ENCODE measurements at places on chromosomes 2 and 18. TPM values are rescaled to one million over a fixed set of nuclear protein-coding genes. Genes with fewer than 3 reads are reported as not detected.

The MPP4 gene
- total RNA-seq: not detected

The RFX8 gene
- total RNA-seq: not detected

The EEF1B2 gene
- total RNA-seq: 243 TPM

The SATB2 gene
- total RNA-seq: 0.92 TPM

DNA sequence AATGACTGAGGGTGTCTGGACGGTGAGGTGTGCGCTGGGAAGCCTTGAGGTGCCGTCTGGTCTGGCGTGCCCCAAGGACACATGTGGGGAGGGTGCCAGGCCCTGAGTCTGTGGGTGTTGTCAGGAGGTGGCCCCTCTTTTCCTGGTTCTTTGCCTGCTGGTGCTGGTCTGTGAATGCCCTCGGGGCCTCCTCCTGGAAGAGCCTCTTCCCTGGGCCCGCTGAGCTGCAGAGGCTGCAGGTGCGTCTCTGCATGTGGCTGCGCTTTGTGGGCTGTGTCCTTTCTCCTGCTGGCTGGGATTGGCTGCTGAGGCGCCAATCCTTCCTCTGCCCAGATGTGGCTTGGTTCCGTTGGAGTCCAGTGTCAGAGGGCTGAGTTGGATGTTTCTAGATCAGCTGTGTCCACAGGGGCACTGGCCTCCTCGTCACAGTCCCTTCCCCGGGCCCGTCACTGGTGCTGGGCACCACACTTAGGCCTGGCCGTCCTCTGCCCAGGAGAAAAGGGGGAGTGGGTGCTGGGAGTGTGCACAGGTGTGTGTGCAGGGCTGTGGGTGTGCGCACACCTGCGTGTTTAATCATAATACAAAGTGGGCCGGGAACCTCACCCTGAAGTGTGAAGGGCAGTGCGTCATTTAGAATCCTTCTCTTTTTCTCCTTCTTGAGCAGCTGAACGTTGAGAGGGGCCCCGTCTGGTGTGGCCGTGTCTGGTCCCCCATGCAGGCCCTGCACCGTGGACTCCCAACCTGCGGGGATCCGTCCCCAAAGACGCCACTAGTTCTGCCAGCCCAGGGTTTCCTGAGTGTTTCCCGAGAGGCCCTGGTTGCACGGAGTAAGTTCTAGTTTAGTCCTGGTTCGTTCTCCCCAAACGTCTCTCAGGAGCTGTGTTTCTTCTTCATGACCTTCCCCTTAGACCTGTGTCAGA is 35.5 kb downstream of the RTP5 start:
- peaks cover 18% of the 10 kb centered on the region for H3K4me1 ChIP-seq
- H3K4me3 ChIP-seq: no peak overlapping the region
- H3K27me3 ChIP-seq: no peaks in the 10 kb centered on the region
- no peak overlapping the region for H3K27ac ChIP-seq
- no peaks in the 10 kb centered on the region for H3K36me3 ChIP-seq

DNA sequence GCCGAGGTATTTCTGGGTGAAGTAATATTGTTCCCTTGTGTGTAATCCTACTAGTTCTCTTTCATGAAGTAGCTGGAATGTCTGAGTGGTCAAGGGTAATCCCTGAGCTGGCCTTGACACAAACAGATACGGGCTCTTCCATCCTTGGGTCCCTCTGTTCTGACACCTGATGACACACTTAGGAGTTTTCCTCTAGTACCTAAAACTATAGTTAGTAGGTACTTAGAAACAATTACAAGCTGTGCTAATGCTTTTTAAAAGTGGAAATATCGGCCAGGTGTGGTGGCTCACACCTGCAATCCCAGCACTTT is 59.2 kb upstream of the IL1R1 start:
- no peaks in the 10 kb centered on the region for H3K4me1 ChIP-seq
- no peak overlapping the region for H3K4me3 ChIP-seq
- no peak for DNase-seq
- peak overlapping the region; percentile 54 for H3K27ac ChIP-seq
- H3K27me3 ChIP-seq: no peaks in the 10 kb centered on the region

- H3K27ac ChIP-seq: no peak overlapping the region
- H3K4me1 ChIP-seq: peaks cover 5% of the 10 kb centered on the region
- no peak overlapping the region for H3K4me3 ChIP-seq
Observed at GRCh38 chr2:205484764-205485163, 197.5 kb upstream of the NRP2 start.

- H3K4me3 ChIP-seq: no peak overlapping the region
- H3K36me3 ChIP-seq: no peaks in the 10 kb centered on the region
- DNase-seq: no peak
- H3K27me3 ChIP-seq: no peaks in the 10 kb centered on the region
- no peak overlapping the region for H3K27ac ChIP-seq
Observed at GRCh38 chr2:6970976-6971480, 53.8 kb downstream of the RNF144A start.

DNA sequence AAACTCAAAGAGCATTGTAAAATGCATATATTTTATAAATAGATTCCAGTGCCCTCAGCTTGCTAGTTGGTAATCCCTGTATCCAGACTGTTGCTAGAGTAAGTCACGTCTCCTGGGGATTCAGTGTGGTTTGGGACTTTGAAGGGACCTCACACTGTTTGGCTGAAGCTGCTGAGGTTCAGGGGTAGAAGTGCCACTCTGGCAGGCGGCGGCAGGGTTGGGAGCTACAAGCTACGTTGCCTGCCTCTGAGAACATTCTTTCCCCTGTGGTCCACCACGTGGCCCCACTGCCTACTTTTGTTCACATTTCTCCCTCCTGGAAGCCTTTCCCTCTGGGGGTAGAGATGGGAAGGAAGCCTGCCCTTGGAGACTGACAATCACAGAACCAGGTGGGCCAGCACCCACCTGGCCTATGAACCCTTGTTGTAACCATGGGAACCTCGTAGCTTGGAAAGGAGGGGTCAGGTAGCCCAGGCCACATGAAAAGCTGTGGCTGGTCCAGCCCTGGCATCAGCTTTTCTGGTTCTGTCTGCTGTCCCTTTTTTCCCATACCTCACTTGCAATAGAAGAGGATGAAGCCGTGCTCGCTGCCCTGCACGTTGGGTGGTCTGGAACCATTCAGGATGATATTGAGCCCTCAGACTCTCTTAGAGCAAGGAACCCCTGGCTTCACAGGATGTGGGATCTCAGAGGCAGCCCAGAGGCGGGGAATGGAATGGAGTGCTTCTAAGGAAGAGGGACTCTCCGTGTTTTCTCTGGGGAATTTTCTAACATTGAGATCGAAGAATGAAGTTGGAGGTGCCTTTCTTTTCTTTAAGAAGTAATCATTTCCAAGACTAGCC is 2.9 kb downstream of the RNF144A start:
- DNase-seq: no peak
- no peaks in the 10 kb centered on the region for H3K27me3 ChIP-seq

GRCh38 chr2:171688129-171688465 is 828 bp downstream of the DYNC1I2 start:
- peak overlapping the region; percentile 65 for H3K4me3 ChIP-seq
- no peaks in the 10 kb centered on the region for H3K36me3 ChIP-seq
- no peak for DNase-seq
- peaks cover 15% of the 10 kb centered on the region for H3K4me1 ChIP-seq
- H3K27me3 ChIP-seq: no peaks in the 10 kb centered on the region
